ENCODE measurements at places on chromosomes 13 and 19.

DNA sequence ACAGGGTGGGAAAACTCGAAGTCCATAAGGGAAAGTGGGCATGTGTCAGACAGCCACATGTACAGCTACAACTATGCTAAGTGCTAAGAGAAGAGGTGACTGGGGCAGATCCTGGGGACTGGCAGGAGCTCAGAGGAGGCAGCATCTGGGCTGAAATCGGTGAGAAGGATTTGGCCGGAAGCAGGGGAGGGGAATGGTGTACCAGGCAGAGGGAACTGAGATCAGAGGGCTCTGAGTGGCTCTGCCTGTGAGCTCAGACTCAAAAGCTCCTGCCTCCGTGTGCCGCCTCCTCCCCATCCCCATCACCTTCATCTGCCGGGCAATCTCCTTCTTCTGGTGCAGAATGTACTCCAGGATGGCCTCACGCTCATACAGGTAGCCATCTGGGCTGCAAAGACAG lies 21.8 kb downstream of the NOSIP start:
- DNase-seq: no peak

DNA sequence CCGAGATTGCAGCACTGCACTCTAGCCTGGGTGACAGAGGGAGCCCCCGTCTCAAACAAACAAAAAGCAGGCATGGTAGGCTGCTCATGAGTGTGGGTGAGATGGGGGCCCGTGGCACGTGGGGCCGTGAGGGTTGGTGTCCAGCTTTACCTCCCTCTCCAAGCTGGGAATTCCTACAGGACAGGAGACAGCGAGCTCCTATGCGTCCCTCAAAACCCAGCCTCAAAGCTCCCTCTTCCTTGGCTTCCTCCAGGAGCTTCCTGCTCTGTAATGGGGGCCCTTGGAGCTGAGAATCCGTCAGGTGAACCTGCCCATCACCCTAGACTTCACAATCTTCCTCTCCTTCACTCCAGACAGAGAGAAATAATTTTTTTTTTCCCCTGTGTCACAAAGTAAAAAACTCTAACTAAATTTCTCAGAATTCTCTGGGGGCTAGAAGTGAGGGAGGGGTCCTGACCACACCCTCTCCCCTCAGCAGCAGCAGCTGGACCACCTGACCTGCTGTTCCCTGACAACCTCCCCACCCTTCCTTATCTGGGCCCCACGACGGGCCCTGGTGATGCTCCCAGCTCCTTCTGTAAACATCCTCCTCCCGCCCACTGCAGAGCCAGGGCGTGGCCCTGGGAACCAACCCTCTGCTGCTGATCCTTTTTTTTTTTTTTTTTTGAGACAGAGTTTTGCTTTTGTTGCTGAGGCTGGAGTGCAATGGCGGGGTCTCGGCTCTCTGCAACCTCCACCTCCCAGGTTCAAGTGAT lies 22.1 kb upstream of the WDR18 start:
- no peak for DNase-seq

- DNase-seq: no peak
Observed at GRCh38 chr19:27750391-27751043, 1462.4 kb downstream of the UQCRFS1 start.

- DNase-seq: no peak
Observed at GRCh38 chr19:2491130-2491801, 15.3 kb downstream of the GADD45B start.

DNA sequence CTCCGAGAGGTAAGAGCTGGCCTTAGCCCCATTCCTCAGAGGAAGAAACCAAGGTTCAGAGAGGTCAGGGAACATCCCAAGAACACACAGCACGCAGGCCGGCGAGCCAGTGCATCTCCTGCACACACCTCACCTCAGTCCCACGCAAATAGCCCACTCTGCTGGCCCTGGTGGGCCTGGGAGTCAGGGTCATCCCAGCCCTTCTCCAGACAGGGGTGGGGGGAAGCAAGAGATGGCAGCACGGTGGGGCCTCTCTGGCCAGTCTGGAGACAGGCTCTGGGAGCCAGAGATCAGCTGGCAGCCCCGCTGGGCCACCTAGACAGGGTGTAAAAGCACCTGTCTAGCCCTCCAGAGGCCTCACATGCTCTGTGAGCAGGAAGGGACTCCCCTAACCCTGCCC lies 26.8 kb downstream of the TUBA3C start:
- no peak for DNase-seq

- DNase-seq: no peak
Observed at GRCh38 chr19:10262771-10263170, 8.1 kb upstream of the ICAM1 start.

- DNase-seq: no peak
Observed at GRCh38 chr13:98401934-98402333, 175.0 kb downstream of the STK24 start.

DNA sequence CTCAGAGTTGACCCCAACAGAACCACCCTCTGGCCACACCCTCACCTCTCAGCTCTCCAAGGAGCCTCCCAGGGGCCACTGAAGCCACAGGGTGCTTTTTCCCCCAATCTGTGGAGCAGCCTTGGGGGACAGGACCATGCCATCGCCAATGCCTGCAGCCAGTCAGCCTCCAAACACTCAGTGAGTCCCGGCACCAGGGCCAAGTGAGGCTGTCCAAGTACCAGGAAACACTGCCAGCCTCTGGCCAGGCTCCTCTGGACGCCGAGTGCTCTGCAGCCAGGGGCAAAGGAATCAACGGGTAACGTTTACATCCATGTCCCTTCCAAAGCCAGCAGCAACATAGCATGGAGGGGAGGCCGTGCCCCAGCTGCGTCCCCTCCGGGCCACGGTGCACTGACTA lies 9.5 kb upstream of the COMP start:
- DNase-seq: no peak

GRCh38 chr13:101917833-101918661 lies 465.6 kb downstream of the ITGBL1 start:
- DNase-seq: no peak

- no peak for DNase-seq
Observed at GRCh38 chr13:111210544-111211469, 95.7 kb downstream of the ARHGEF7 start.

DNA sequence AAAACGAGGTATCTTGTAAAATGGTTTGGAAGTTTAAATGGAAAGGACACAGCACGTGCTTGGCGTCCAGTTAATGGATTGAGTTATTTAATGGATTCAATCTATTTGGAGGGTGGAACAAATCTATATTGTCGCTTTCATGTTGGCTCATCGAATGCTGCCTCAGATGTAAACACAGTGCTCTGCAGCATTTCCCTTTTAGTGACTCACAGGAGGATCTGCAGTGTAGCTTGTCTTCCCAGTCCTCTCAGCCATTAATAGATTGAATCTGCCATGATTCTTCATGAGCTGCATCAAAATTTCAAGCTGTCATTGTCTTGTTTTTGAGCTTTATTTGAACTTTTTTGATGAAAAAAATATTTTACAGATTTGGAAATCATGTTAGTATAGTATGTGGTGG lies 44.7 kb downstream of the DHRS12 start:
- DNase-seq: no peak

DNA sequence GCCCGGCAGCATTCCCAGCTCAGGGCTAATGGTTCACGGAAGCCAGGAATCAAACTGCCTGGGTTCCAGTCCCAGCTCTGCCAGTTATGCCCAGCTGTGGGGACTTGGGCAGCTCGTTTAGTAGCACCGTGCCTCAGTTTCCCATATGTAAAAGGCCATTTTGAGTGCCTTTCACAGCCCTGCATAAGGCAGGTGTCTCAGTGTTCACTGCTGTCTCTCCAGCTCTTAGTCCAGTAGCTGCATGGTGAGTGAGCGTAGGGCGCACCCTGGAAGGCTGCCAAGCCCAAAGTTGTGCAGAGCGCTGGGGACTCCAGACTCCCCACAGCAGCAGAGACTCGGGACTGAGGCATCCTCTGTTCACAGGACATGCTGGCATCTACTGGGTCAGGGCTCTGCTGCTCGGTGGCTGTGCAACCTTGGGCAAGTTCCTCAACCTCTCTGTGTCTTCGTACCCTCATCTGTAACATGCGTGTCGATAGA lies 5.5 kb downstream of the RPL28 start:
- no peak for DNase-seq

GRCh38 chr19:46404055-46404752 lies 9.2 kb downstream of the CCDC8 start:
- DNase-seq: no peak

DNA sequence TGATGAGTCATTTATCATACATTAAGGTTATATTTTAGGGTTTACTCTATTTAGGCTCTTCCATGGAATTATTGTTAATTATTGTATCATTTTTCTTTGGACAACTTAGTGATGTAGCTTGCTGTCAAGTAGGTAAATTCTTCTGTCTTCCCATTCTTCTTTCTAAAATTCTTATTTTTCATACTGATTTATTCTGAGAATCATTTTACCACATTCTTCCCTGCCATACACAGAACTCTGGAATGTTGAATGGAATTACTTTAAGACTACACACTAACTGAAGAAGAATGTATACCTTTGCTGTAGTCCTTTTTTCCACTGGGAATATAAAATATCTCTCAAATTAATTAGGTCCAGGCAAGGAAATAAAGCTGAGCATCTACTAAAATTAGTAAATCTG lies 24.5 kb upstream of the SLC7A1 start:
- no peak for DNase-seq

DNA sequence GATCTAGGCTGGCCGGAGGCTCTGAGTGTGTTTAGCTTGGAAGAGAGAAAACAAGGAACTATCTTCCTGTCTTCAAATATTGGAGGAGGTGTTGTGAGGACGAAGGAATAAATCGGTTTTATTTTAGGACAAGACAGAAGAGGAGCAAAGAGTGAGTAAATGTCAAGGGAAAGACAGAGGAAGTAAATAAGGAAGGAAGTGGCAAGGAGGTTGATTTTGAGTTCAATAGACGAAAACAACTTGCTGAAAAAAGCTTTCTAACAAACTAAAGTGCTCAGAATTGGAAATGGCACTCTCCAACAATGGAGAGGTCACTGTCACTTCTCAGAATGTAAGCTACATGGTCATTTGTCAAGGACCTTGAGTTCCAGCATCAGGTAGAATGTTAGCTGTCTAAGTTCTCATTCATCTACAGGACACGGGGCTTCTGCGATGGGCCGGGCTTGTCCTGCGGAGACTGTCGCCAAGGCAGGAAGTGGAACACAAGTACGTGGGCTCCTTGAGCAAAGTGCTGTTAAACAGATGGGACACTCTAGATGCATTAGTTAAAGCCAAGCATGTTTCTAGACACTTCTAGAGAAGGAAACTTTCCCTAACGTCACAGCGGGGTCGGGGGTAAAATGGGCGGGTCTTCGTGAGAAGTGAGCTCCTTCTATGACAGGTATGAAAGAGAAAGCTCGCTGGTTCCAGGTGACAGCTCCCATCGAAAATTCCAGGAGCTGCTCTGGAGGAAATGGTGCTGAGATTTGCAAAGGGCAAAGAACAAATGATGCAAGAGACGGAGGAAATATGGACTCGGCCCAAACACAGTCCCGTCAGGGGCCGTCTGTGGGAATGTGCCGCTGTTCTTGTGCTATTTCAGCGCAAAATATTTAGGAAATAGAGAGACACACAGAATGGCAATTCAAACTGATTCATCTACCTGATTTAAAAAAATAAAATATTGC lies 103.9 kb upstream of the UBL3 start:
- no peak for DNase-seq

GRCh38 chr13:93806861-93807260 lies 580.3 kb downstream of the GPC6 start:
- DNase-seq: no peak

DNA sequence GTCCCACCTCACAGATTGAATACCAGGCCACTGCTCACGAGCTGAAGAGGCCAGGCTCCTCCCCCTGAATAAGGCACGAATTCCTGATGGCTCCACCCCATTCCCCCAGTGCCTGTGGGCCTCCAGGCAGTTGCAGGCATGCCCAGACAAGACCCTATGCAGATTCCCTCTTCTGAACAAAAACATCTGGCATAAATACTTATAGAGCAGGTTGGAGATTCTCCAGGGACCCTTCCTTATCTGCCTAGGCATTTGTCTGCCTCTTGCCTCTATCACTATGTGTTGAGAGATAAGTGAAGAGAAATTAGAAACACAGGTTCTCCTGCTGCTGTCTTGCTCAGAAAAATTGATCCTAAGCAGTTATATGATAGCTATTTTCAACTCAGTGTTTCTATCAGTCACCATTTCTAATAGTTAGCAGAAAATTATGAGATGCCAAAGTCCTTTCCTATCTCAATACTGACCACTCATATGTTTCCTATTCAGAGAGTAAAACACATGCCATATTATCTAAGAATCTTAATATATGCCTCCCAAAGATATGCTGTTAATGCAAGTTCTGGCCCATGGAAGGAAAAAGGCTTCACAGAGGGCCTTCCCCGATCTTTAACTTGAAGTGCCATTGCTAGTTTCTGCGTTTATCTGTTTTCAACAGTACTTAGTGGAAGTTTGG lies 364.0 kb downstream of the KCTD12 start:
- DNase-seq: no peak

GRCh38 chr19:57110592-57111328 lies 9.0 kb upstream of the USP29 start:
- no peak for DNase-seq

- DNase-seq: no peak
Observed at GRCh38 chr19:35931874-35932202, 4.3 kb upstream of the LRFN3 start.

DNA sequence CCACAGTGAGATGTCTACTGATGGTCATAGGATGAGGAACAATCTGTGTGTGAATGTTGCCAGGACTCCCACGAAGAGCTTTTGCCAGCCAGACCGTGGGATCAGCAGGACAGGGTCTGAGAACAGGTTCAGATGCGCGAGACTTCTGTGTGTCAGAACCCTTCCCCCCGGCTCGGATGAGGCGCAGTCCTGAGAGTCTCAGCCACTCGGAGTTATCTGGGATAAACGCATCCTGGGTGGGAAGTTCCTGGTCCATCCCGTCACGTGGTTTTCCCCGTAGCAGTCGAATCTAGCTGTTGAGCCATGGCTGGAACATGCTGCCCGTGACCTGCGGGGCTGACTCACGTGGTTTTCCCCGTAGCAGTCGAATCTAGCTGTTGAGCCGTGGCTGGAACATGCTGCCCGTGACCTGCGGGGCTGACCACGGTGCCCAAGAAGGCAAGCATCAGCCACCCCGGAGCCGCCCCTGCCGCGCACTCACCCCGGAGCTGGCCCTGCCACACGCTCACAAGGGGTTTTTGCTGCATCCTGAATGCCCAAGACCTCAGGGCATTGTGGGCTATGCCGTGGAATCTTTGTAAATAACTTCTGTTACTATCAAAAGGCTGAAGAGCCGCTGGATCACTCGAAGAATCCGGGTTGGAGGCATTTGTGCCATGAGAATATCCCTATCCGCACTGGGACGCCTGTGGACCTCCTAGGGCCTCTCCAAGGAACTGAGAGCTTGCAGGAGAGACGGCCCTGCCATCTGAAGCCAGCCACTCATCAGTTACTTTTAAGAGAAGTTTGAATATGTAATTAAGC lies 130.8 kb upstream of the MCF2L start:
- no peak for DNase-seq

DNA sequence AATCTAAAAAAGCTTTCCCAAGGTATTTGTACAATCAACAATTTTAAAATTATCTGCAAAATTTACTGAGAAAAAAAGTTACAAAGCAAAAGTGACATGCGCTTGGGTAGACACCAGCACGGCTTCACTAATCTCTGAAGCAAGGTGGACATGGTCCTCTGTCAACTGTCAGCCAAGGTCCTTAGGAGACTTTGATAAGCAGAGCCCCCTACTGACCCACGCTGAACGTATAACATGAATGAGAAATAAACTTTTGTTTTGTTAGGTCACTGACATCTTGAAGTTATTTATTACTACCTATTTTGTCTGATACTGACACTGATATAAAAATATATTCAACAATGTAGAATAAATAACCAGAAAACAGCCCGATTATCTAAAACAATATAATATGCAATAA lies 100.7 kb upstream of the OBI1 start:
- no peak for DNase-seq

- DNase-seq: no peak
Observed at GRCh38 chr19:15398501-15399233, 19.1 kb upstream of the AKAP8 start.

Measured in AML-193 (cell line).